Foreskin melanocyte (primary cell): ENCODE measurements at places on chromosomes 2 and 18.
A peak's percentile ranks its signal among the peaks of the same experiment; 100 is the strongest.

GRCh38 chr2:122739732-122740593, 984.5 kb downstream of the TSN start:
- DNase-seq, result no peak

- no peak for DNase-seq
These were observed 180.6 kb downstream of the ATAD2B start for GRCh38 chr2:23746141-23746863.

- DNase-seq, result peak; percentile 33
These were observed 21.1 kb downstream of the CPS1 start for GRCh38 chr2:210577263-210578071.

GRCh38 chr2:109472974-109473373, 140.8 kb downstream of the SEPTIN10 start:
- no peak for DNase-seq

GRCh38 chr2:150619607-150620330, 132.3 kb upstream of the RND3 start:
- peak; percentile 74 for DNase-seq

DNA sequence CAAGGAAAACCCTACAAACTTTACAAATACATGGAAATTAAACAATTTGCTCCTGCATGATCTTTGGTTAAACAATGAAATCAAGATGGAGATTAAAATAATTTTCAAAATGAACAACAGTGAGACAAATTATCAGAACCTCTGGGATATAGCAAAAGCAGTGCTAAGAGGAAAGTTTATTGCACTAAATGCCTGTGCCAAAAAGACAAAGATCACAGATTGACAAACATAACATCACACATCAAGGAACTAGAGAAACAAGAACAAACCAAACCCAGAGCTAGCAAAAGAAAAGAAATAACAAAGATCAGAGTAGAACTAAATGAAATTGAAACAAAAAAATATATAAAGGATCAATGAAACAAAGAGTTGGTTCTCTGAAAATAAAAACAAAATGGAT, 95.2 kb upstream of the FBXO11 start:
- no peak for DNase-seq

DNA sequence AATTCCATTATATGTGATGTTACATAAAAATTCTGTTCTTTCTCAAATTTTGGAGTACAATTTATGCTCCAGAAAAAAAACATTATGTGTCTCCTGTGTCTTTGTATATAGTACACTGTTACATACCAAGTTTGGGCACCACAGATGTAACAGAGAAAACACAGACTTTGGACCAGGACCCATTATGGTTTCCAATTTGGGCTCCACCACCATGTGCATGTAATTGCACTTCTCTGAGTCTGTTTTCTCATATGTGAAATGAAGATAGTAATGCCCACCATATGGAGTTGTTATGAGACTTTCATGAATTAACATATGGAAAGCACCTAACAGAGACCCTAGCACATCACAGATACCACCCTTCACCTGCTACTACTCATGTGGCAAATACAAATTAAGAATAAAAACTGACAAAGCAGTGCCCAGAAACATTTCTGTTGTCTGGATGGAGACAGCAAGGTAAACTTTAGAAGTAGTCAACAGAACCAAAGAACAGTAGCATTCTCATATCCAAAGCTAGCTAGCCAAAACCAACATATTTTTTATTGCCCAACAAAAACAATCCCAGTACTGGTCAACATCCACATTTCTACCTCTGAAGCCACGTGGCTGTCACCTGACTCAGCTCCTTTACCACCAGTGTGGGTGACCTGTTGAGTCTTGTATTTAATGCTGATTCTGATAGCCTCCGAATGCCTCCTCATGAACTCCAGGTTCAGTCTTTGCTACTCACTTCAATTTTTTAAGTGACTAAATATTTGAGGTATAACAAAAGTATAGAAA, 42.9 kb downstream of the ANTXR1 start:
- no peak for DNase-seq

DNA sequence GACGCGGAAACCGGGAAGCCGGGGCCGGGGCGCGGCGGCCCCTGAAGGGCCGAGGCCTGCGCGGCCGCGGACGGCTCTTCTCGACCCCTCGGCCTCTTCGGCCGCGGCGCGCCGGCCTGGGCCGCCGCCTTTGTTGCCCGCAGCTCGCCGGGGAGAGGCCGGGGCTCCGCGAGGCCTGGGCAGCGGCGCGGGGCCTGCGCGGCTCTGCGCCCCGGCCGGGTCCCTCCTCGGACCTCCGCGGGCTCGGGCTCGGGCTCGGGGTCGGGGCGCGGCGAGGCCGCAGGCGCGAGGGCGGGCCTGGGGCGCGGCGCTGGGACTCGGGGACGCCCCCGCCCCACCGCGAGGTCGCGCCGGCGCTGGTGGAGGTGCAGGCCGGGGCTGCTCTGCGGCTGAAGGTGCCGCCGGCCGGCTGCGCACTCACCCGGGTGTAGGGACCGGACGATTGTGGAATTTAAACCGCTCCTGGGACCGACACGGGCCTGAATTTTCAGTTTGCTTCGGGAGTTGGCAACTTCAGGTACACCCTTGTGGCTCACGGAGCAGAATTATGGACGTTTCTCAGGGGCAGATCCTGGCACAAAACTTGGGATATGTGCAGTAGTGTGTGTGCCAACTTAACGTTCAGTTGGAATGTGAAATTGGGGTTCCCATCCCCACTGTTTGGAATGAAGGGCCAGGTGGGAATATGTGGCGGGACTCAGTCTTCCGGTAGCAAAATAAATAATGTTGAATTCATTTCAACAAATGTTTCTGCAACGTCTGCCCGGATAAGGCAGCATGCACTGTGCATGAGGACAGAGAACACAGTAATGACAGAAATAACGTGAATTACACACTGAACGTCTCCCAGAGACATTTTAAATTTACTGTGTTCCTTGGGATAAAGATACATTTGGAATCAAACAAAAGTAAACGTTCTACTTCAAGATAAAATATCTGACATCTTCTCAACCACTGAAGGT, 787 bp downstream of the SOCS6 start:
- peak; percentile 53 for DNase-seq
